ENCODE measurements at places on chromosomes 7 and 10.

DNA sequence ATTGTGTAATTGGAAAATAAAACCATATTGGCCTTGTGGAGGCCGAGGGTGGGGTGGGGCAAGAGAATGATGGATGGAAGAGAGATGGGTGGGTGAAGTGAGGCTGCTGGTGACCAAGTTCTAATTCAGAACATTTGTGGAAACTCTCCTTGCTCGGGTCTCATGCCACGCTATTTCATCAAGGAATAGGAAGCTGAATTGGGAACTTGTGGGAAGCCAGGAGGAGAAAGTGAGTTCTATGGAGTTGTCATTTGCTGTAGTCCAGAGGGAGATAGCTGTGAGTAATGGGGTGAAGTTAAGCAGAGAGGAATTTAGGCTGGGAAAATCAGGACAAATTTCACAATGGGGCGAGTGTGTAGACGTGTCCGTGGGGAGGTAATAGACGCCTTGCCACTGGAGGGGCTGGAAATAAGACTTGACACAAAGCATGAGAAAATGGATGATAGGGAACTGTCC is 339.2 kb downstream of the LRMDA start:
- DNase-seq: no peak

GRCh38 chr7:29976673-29977415 is 12.8 kb downstream of the SCRN1 start:
- DNase-seq: no peak

DNA sequence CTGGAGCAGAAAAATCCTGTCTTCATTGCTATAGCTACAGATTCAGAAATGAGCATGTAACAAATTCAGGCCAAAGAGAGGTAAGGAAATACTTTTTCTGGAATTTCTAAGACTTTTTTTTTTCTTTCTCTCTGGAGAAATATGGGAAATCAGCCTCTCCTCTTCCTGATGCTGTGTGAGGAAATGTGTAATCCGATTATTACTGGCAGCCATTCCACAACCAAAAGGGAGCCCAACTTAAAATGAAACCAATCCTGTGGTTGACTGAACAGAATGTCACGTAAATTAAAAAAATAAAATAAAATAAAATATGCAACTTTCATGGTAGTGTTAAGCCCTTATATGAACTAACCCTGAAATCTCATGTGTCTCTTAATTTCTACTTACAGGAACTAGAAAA is 10.7 kb upstream of the POT1 start:
- no peak for DNase-seq

DNA sequence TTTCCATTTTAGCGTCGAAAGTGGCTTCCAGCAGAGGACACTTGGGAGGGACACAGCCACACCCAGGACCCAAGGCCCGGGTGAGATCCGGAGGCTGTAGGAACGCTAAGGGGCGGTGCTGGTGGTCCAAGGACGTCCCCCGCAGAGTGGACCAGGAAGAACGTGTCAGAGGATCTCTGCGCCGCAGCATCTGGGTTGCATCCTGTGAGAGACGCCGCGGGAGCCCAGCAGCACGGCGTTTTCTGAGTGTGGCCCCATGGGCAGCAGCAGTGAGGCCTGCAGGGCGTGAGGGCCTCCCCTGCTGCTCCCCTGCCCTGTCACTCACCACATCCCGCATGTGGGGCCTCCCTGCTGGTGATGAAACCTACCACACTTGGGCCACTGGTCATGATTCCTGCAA is 40.5 kb upstream of the BNIP3 start:
- no peak for DNase-seq

GRCh38 chr10:118107541-118107940 is 60.8 kb upstream of the RAB11FIP2 start:
- no peak for DNase-seq

GRCh38 chr7:151767557-151767956 is 109.4 kb downstream of the PRKAG2 start:
- DNase-seq: no peak

GRCh38 chr10:124559372-124560132 is 97.9 kb downstream of the LHPP start:
- no peak for DNase-seq

GRCh38 chr7:155858521-155859061 is 46.3 kb upstream of the SHH start:
- DNase-seq: peak; percentile 89

- DNase-seq: no peak
Observed at GRCh38 chr7:94738071-94738470, 82.1 kb upstream of the SGCE start.

- DNase-seq: no peak
Observed at GRCh38 chr10:98258683-98259454, 9.1 kb downstream of the LOXL4 start.

GRCh38 chr10:100886091-100886490 is 26.7 kb upstream of the SLF2 start:
- no peak for DNase-seq

DNA sequence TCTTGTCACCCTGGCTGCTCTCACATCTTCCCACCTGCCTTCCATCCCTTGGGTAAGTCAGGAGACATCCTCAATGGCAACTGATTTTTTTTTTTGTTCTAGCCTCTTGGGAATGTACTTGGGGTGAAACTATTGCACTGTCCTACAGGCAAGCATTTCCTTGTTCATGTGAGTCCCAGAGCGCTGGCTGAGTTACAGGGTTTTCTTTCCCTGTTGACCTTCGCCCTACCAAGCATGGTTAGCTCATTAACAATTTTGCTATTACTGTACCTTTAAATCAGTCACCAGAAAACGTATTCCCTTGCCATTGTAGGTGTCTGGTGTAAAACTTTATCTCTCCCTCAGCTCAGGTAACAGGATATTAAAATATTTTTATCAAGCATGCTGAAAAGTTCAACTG is 98.9 kb downstream of the PRLHR start:
- DNase-seq: no peak

GRCh38 chr10:105950410-105950809 is 1214.1 kb downstream of the SORCS1 start:
- no peak for DNase-seq

GRCh38 chr10:112492736-112493135 is 45.7 kb downstream of the VTI1A start:
- DNase-seq: no peak

DNA sequence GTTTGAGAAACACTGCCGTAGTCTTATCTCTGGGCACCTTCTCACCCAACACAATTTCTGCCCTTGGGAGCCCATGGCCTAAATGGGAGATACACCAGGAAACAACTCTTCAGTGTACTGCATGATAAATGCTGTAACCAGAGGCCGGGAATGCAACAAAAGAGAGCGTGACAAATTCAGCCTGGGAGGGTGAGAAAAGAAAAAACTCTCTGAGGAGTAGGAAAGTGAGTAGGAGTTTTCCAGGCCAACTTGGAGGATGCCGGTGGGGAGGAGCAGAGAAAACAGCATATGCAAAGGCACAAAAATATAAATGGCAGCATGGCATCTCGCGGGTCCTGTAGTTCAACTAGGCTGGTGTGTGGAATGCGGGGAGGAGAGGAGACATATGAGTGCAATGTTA is 624.5 kb downstream of the PARD3 start:
- no peak for DNase-seq

DNA sequence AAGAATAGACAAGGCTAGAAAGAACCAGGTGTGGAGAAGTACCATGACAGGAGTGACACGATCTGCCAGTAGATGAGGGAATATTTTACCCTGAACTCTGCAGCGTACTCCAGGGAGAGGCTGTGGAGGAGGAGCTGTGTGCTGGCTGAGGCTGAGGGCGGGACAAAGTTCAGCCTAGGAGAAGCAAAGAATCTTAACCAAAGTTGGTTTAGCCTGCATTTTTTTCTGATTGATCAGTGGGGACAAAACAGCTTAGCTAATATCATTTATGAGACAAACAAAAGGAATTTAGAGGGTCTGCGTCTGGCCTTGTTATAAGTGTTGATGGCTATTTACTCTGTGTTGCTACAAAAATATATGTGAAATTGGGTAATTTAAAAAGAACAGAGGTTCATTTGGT is 5.2 kb upstream of the NPSR1 start:
- no peak for DNase-seq

GRCh38 chr10:72223743-72224101 is 7.6 kb upstream of the ASCC1 start:
- DNase-seq: no peak

DNA sequence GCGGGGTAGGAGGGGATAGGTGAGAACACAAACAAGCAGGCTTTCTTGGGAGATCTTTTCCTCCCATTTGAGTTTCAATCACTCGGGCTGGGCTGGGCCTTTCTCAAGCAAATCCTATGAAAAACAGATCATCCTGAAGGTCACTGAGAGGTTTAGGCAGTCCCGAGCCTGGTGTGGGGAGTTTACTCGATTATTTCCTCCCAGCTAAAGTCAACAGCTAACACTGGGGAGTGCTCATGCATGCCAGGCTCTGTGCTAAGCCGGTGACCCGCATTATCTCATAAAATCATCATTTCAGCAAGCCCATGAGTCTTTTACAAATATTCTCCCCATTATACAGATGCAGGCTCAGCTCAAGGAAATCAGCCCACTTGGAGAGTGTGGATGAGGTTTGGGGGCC is 85.0 kb upstream of the PAX2 start:
- DNase-seq: no peak

DNA sequence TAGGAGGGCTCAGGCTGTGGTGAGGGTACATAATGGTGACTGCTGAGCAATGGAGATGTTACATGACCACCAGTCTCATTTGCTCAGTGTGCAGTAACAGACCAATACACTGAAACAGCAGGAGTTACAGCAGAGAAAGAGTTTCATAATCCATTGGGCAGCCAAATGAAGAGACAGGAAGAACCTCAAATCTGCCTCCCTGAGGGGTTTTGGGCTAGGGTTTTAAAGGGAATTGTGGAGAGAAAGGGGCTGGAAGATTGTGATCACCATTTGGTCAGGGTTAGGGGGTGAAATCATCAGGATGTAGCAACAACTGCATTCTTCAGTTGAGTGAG is 838.3 kb downstream of the GRID1 start:
- DNase-seq: no peak

- no peak for DNase-seq
Observed at GRCh38 chr10:22849077-22849805, 78.6 kb upstream of the ARMC3 start.

DNA sequence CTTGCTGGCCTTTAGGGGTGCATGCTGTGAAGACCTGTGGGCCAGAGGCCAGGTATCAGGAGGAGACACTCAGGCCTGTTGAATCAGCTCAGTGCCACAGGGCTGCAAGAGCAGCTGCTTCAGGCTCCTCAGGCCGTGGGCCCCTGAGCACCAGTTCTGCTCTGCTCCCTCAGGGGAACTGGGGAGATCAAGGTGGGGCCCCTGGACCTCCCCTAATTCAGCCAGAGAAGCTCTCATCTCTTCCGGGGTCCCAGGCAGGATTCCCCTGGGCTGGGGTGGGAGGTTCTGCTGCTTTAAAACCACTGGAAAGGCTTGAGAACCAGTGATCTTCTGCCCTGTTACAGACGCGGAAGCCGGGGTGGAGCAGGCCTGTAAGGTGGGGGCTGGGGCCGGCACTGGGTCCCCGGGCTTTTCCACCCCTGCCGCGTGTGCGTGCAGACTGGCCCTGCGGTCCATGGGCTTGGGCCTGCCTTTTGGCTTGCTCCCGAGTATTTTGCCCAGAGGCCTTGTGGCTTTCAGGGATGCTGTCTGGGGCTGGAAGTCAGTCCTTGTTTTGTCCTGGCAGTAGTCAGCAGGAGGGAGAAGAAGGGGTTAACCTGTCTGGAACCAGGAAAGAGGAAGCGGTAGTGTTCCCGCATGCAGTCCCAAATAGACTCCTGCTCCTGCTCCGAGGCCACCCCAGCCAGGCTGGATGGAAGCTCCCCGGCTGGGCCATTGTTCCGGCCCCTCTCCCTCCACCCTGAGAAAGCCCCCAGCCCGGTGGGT is 74.3 kb downstream of the LHPP start:
- DNase-seq: no peak

- no peak for DNase-seq
Observed at GRCh38 chr7:125467996-125468854, 538.6 kb upstream of the POT1 start.

GRCh38 chr7:3010161-3010560 is 33.5 kb downstream of the CARD11 start:
- no peak for DNase-seq

DNA sequence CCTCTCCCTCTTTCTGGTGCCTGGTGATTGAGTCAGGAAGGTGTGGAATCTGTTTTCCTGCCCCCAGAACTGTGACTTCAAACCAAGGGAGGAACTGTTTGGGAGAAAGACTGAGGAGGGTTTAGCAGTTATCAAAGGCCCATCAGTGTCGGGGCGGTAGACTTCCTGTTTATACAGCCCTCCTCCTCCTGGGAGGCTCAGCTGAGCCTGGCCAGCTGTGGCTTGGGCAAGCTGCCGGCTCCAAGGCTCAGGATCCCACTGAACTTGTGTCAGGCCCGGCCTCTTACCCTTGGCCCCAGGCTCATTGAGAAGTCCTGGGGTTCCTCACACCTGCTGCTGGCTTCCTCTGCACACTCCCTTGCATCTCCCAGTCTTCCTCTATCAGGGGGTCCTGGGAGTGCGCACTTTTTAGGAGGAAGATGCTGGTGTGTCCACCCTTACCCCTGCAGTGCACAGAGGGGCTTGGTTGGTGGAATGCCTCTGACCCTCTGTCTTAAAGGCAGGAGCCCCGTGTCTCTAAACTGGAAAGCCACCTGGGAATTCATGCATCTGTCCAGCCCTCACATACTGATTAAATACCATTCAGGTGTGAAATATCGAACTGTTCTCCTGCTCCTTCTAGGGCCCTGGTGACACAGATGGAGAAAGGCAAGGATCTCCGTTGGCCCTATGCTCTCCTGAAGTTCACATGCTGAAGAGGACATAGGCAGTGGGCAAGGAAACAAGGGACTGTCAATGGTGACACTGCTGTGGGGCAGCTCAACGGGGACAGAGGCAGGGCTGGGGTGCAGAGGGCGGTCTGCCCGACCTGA is 32.4 kb downstream of the CXCL12 start:
- DNase-seq: no peak

GRCh38 chr7:132560825-132561529 is 15.3 kb downstream of the PLXNA4 start:
- DNase-seq: no peak

DNA sequence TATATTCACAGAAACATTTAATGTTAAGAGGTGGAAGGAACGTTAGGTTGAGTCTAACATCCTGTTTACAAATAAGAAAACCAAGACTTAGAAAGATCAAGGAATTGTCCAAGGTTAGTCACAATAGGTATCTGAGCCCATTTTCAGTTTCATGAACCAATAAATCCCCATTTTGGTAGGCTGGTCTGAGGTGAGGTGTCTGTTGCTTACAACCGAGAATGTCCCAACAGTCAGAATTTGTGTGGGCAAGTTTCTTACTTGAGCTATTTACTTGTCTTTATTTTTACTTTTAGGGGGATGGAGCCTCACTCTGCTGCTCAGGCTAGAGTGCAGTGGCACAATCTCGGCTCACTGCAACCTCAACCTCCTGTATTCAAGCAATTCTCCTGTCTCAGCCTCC is 23.6 kb downstream of the PANK1 start:
- no peak for DNase-seq

DNA sequence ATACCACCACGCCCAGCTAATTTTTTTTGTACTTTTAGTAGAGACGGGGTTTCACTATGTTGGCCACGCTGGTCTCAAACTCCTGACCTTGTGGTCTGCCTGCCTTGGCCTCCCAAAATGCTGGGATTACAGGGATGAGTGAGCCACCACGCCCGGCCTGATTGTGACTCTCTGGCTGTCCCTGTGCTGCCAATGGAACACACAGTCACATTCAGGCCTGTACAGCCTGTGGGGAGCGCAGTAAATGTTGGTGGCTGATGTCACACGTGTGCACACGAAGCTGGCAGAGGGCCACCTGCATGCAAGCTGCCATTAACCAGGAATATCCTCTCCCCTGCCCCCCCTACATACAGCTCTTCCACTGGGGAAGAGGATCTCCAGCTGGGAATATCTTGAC is 22.1 kb downstream of the POLL start:
- DNase-seq: no peak

GRCh38 chr7:141659501-141659900 is 42.5 kb downstream of the DENND11 start:
- no peak for DNase-seq

GRCh38 chr10:32386623-32387260 is 39.8 kb upstream of the EPC1 start:
- DNase-seq: no peak

Data from epithelial cell of proximal tubule (primary cell).